Caudate nucleus (tissue), 63 donors: ENCODE measurements at places on chromosomes 12 and 14.

DNA sequence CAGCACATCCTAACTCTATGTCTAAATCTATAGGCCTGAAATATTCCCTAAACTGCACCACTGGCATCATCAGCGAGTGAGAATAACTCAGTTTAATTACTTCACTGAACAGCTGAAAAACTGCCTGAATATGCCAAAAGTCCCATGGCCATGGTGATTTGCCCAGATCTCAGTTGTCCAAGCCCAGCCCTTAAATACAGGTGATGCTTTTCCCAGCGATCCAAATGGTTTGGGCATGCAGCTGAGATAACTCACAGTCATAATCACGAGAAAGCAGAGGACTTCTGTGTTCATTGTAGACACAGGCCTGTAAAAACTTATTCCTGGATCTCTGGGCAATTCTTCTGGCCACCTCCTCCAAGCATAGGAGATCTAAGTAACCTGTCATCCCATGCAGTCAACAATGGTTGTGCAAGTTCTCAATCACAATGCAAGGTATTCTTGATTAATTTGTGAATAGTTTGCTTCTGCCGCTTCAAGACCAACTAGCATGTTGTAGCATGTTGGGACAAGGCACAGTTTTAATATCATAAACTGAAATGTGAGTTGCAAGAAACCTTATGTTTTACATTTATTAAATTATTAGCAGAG, 40.5 kb downstream of the DUSP6 start:
- no peak for DNase-seq

- DNase-seq, result no peak
Measured at GRCh38 chr14:37968664-37969240, 239.0 kb upstream of the SSTR1 start.

GRCh38 chr14:90599748-90600507, 203.1 kb downstream of the CALM1 start:
- no peak for DNase-seq

- DNase-seq, result no peak
Measured at GRCh38 chr12:58981961-58982360, 61.7 kb upstream of the LRIG3 start.

DNA sequence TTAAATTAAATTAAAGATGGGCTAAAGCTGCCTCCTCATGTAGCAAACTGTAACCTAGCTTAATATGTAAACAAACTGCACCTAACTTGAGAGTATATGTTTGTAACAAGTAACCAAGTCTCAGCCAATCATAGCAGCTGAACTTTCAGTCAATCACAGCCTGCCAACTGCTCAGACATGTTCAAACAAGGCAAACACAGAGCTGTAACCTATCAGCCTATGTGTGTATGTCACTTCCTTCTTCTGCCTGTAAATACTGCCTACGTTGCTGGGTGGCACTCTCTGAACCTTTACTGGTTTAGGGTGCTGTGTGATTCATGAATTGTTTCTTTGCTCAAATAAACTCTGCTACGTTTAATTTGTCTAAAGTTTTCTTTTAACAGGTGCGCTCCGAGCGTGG, 2.9 kb downstream of the SERPINA6 start:
- DNase-seq, result no peak

GRCh38 chr12:26126340-26127284, 1.8 kb upstream of the BHLHE41 start:
- peak; percentile 87 for DNase-seq

DNA sequence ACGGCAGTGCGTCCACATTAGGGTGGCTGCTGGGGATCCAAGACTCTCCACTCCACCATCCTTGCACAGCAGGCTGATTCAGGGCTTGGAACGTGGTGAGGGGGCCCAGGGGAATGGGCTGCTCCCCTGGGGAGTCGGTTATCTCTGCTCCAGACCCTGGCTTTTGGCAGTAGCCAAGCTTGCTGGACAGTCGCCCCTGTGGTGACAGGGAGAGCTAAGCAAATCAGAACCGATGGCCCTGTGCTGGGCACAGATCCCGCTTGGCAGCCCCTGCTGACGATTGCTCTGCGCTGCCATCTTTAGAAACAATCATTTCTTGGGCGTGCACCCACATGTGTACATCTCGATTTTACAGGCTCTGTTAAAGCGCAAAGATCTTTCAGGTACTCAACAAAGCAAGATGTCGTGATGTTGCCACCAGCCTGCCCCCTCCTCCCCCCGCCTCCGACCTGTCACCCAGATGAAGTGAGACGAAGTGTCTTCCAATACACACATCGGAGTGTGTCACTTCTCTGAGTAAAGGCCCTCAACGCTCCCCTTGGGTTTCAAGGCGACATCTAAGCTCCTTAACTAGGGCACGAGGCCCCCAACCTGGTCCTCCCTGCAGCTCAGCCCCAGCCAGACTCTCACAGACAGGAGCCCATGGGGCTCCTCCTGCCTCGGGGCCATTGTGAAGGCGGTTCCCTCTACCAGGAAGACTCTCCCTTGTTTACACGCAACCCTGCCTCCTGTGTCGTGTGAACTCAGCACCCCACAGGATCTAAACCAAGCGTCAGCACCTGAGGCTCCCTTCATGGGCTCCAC, 55.6 kb downstream of the PITPNM2 start:
- DNase-seq, result no peak

- DNase-seq, result no peak
Measured at GRCh38 chr14:61516118-61516743, 179.1 kb upstream of the HIF1A start.

GRCh38 chr12:32261638-32262037, 137.7 kb upstream of the FGD4 start:
- DNase-seq, result no peak

- no peak for DNase-seq
Measured at GRCh38 chr14:104313674-104314073, 175.3 kb downstream of the KIF26A start.

GRCh38 chr12:77133566-77133965, 68.2 kb upstream of the E2F7 start:
- DNase-seq, result no peak

- no peak for DNase-seq
Measured at GRCh38 chr12:65155784-65156183, 13.6 kb upstream of the LEMD3 start.

DNA sequence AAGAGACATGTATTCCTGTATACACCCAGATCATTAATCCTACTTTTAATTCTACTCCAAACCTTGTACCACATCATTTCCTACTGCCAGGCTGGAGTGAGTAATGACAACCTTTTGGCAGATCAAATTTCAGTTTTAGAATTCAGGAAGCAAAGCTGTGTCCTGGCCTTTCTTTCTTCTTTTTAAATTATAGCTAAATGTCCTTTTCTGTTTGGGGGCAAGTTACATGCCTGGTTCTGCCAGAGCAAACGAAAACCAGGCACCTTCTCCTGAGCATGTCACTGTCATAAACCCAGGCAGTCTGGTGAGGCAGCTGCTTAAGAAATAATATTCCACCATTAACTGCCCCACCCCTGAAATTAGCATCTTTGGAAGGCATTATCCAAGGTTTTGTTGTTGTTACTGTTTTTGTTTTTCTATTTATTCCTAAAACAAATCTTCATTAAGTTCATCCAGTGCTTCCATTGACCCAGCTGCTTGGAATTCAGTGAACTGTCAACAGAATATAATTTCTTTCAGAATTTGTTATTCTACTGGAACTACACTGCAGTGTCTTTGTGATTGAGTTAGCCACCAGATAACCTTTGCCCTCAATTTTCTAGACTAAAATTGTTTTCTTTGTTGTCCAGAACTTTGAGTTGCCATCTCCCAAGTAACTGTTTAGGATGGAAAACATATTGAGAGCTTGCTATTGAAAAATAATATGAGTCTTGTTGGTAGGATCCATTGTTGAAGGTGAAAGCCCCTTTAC, 33.2 kb downstream of the SAMD4A start:
- no peak for DNase-seq

DNA sequence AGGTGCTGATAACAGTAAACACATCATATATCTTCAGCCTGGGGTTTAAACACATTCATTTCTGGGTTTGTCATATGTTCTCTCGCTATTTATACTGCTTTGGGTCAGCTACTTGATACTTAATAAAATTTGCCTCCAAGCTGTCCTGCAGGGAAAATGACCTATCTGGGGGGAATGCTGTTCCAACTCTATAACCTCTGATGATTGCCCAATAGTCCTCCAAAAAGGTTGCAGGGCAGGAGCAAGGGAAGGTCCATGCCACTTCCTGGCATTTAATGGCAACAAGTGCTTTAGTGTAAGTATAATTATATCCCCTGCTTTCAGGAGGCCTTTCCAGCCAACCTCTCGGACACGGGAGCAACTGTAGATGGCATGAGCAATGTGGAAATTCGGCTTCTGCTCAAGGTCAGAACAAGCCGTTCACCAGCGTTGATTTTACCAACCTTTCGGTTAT, 198.0 kb upstream of the EEA1 start:
- no peak for DNase-seq
